Activated CD4-positive, alpha-beta T cell treated with anti-CD3 and anti-CD28 coated beads, Interleukin-2, amount 50 U/mL, for 4 hours (primary cell): ENCODE measurements at places on chromosomes 12 and 14.

DNA sequence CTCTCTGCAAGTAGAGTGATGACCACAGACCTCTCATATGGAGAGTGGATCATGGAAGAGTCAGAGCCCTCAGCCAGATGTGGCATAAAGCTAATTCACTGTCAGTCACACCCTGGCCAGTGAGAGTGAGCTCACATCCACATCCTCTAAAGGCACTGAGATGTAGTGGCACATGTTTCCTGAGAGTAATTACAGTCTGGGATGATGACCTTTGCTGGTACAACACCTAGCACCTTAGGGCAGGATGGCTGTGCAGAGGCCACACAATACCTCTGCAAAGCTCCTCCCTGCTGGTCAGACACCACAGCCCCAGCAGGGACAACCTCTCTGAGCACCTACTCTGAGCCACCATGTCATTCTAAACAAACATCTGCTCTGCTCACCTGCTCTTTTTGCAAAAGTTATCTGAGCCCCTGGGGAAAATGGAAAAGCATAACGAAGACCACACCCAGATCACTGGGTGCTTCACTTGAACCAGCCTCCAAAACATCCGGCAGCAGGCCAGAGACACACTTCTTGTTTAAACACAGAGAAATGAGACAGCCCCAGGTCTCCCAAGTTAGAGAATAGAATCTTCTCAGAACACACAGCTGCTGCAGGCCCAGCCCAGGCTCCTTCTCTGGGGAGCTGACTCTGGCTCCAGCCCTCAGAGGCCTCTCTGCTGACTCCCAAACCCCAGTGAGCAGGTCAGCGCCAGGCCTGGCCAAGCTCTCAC lies 30.3 kb downstream of the PITPNM2 start:
- DNase-seq = no peak

GRCh38 chr12:29816874-29817725 lies 33.4 kb upstream of the TMTC1 start:
- DNase-seq = no peak

GRCh38 chr12:71661977-71662530 lies 1.6 kb downstream of the ZFC3H1 start:
- no peak for DNase-seq

DNA sequence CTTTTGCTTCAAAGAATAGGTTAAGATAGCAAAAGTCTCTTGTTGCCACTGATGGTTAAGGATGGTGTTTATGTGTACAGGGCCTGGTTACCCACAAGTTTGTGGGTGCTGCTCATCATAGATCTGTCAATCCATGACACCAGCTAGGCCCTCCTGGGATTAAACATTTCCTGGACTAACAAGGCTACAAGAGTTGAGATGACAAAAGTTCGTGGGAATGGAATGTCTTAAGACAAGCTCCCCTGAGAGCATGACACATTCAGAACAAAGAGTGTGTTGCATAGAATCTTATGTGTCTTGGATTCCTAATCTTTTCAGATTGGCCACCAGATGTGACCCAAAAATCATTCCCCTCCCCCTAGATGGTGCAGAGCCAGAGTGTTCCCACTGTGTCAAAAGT lies 592.5 kb upstream of the USP15 start:
- no peak for DNase-seq

DNA sequence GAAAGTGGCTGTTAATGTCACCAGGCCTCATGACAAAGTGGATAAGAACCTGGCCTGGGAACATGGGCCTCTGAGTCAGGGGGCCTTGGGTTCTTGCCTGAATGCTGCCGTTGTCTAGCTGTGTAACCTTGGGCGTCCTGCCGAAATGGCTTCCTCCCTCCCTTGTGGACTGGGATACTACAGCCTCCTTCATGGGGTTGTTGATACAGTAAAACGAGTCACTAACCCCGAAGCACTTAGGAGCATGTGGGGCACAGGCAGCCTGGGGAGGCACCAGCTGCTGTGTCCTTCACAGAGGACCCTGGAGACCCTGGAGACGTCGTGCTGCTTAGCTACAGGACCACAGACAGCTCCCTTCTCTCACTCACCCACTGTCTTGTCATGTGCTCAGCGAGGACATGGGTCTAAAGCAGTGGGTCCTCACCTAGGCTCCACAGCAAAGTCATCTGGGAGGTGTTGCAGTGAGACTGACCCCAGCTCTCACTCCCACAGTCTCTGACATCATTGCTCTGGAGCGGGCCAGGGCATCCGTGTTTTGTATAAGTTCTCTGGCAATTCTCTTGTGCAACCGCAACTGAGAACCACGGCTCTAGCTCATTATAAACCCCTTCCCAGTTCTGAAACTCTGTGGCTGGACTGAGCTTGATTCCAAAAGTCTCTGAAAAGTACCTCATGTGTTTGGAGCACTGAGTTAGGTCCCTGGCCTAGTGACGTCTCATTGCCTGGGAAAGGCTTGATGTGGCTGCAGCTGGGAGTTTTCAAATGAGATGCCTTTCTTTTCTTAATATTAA lies 42.1 kb downstream of the SERPINA3 start:
- no peak for DNase-seq

DNA sequence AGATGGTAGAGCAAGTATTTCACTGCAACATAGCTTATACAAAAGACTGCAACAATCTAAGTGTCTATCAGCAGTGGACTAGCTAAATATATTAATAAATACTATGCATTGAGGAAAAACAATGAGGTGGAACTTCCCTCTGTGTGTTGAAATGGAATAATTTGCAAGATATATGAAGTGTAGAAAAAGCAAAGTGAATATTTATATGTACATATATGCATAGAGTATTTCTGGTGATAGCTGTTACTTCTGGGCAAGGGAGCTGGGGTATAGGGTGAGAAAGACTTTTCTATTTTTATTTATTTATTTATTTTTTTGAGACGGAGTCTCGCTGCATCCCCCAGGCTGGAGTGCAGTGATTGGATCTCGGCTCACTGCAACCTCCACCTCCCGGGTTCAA lies 33.9 kb downstream of the DNAL1 start:
- DNase-seq = no peak

GRCh38 chr12:112308652-112309051 lies 73.6 kb downstream of the HECTD4 start:
- DNase-seq = no peak

DNA sequence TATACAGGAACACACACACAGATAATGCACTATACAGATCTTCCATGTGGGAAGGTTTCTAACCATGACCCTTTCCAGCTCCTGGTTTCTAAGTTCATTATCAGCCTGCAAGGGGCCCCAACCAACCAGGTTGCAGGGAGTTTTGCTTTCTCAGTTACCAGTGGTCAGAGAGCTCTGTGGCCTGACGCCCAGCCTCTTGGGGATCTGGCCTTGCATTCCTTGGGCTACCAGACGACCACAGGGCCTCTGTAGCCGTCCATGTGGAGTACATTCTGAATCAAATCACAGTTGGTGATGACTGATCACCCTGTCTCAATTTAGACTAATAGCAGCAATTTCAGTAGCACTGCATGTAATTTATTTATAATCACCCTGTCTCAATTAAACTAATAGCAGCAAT lies 47.5 kb downstream of the PAH start:
- no peak for DNase-seq

DNA sequence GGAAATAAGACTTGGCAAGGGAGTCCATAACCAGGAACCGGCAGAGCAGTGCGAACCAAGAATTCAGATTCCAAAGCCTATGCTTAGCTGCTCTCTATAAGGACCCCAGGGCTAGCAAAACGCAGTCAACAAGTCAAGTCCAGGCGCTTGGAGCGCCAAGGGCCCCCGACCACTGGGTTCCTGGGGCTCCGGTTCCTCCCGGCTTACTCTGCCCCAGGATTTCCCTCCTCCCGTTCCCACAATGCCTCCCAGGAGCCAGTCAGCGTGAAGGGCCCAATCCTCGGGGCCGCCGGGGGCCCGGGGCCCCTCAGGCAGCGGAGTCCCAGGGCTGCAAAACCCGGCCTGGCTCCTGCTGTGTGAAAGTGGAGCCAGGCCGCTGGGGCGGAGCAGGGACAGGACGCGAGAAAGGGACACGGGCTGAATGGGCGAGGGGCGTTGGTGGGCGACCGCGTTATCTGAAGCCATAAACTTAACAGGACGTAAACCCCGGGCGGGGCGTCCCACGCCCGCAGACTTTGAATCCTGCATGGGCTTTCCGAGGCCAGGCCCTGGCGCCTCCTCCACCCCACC lies 1.5 kb downstream of the KRT8 start:
- DNase-seq = peak; percentile 18

DNA sequence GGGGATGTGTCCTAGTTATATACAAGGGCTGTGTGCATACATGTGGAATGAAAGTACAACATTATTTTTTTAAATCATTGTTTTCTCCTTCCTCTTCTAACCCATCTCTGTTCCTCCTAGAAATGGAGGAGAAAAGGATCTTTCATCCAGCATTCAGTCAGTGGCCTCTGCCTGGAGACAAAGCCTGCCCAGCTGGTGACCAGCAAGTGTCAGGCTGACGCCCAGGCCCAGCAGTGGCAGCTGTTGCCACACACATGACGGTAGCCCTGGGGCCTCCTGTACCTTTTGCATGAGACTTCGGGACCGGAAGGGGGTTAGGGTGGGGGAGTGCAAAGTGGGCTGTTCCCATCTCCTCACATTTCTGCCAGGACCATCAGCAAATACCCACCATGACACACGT lies 46.2 kb downstream of the ERH start:
- DNase-seq = no peak

- DNase-seq = no peak
Observed at GRCh38 chr12:98417266-98417665, 98.1 kb upstream of the TMPO start.

DNA sequence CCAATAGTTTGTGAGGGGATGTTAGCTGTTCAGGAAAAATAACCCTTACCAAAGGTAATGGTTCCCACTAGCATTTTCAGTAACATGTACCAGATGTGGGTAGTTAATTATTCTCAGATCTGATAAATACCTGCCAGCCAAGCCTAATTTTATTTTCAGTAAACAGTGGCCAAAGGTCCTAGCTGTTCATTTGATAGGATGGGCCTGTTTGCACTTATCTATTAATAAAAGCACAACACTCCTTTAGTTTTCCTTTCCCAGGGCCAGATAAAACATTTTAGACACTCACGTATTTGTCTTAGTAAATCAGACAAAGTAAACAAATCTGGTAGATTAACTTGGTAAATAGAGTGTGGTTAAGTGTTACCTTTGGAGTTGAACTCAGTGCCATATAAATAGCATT lies 345.1 kb downstream of the RAD51B start:
- no peak for DNase-seq

- DNase-seq = no peak
Observed at GRCh38 chr14:52042371-52043289, 26.2 kb downstream of the NID2 start.

- DNase-seq = no peak
Observed at GRCh38 chr12:128178966-128179365, 88.0 kb upstream of the TMEM132C start.

- DNase-seq = no peak
Observed at GRCh38 chr12:19964549-19964948, 403.8 kb upstream of the PDE3A start.

DNA sequence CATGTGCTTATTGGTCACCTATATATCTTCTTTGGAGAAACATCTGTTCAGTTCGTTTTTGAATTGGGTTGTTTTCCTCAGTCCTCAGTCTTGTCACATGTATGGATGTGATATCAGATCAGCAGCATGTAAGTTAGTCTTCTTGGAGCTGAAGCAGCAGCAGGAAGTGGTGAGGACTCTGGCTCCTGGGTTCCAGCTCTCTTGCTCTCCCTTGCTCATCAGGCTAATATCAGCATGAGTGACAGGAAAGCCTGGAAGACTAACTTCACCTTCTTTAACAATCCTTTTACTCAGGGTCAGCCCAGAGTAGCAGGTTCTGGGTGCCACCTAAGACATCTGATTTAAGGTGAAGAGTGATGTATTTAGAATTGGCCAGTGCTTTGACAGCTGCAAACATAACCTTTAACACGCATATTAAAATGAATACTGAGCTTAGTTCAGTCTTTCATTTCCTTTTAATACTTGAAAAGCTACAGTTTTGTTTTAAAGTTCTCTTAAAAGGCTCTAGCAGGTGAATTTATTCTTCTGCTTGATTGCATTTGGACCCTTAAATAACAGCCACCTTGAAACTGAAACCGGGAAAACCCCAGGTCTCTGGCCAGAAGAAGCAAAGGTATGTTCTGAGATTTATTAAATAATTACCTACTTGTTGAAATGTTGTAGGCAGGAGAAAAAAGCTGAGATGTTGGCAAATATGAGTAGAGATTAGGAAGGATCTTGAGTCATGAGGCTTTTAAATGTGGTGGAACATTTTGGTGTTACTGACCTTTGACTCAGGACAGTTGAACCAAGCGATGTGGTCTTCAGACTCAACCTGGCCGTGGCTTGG lies 54.3 kb downstream of the DRAM1 start:
- DNase-seq = no peak

GRCh38 chr14:29681316-29681715 lies 246.3 kb downstream of the PRKD1 start:
- DNase-seq = no peak

DNA sequence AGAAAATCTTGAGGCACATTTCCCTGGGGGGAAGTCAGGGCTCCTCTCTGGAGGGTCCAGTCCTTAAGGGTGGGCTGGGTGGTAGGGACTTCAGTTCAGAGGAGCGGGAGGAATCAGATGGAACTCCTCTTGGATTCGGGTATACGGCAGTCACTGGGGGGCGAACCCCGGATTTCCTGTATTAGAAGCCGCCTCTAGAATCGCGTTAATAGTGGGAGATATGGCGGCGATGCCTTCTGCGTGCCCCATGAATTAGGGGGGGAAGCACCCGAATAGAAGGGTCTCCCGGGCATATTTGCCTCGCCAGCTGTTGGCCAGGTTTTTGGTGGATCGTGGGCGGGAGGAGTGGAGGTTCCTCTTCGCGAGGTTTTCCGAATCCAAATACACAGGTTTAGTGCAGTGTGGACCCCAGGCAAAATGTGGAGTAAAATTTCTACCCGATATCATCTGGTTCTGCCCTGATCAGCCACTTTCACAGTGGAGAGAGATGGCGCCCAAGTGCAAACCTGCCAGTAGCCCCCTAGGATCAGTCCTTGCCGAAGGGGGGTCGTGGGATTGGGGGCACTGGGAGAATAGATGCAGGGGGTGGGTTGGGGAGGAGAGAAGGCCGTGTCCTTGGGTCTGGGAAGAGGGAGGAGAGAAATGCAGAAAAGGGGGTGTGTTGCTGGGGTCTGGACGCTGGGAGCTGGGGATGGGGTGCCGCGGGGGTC lies 628 bp downstream of the MEG3 start:
- DNase-seq = no peak
